HFFc6 (cell line): ENCODE measurements at places on chromosomes 16 and 17. TPM values are rescaled to one million over a fixed set of nuclear protein-coding genes. Genes with fewer than 3 reads are reported as not detected.

The SLC13A2 gene
- not detected in 3 replicates for total RNA-seq

The CMTM2 gene
- not detected in 3 replicates for total RNA-seq

DNA sequence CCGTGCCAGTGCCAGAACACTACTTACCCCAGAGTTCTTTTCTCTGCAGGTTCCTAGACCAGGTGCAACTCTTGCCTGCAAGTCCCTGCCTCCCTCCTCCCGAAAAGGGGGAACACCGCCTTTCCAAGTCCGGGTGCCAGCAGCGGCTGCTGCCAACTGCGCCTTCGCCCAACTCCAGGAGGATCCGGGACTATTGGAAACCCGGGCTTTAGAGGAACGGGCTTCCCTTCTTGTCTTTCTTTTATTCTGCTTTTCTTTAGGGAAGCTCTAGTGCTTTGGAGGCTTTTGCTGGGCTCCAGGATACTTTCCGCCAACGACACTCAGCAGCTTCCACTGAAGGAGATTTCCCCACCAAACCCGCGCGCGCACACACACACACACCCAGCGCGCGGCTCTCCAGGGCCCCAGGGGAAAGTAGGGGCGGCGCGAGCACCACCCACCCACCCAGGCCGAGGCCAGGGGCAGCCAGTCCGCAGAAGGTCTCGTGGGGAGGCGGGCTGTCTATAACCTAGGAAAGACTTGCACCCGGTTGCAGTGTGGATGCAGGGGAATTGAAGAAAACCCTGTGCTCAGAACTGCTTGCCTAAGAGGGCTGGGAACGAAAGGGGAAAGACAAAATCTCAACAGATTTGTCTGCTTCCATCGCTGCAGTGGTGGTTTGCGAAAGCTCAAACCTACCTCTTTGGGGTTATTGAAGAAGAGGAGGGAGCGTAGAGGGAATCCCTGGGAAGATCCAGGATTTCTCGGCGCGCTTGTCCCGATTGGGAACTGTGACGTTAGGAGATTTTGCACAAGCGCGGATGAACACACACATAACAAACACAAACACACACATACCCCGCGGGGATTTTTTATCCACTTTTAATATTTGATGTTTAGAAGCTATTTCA is 977 bp upstream of the CA10 start:
- DNase-seq, result no peak

DNA sequence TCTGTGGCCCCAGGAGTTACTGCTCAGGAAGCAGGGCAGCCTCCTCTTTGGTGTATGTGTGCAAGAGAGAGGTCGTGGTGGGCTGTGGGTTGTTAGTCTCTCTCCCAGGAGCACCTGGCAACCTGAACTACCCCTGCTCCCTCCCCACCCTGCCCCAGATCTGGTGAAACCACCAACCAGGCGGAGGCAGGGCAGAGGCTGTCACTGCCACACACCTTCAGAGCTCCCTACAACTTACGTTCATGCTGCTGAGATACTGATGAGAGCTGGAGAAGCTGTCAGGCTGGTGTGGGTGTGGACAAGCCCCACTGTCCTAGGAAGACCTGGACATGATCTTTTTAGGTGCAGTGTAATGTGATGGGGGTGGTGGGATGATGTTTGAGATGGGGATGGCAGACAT is 24.3 kb downstream of the GOSR2 start:
- no peak for DNase-seq

DNA sequence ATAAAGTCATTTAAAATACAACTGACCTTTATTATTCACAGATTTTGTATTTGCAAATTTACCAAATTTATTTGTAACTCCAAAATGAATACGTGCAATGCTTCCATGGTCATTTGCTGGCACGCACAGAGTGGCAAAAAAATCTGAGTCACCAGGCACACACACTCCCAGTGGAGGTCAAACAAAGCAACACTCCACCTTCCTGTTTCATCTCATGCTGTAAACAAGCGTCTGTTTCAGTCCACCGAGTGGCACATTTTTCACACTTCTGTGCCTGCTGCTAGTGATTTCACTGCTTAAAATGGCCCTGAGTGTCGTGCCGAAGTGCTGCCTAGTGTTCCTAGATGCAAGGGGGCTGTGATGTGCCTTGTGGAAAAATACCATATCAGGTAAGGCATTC is 17.8 kb upstream of the ITGAE start:
- DNase-seq, result no peak

DNA sequence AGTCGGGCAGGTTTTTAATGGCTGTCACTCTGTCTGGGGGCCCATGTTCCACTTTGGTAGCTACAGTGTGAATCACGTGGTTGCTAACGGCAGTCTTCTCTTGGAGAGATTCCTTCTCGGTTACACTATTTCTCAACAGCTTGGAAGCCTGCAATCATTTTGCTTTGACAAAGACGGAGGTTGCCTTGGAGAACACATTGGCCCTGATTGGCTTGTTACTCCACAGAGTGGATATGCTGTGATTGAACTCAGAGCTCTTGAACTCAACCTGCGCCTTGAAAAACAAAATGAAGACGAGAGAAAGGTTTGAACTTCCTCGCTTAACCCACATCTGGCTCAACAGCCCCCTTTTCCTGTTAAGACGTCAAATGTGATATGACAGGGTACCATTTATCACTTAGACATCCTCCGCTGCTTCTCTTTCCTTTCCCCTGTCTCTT is 218.9 kb downstream of the MAF start:
- DNase-seq, result no peak

- no peak for DNase-seq
Observed at GRCh38 chr17:35666967-35667532, 64.4 kb upstream of the RASL10B start.

The VASN gene
- 97.0 to 119 TPM (median 104 TPM) in 3 replicates for total RNA-seq

The POLDIP2 gene
- 115 to 118 TPM (median 117 TPM) in 3 replicates for total RNA-seq

DNA sequence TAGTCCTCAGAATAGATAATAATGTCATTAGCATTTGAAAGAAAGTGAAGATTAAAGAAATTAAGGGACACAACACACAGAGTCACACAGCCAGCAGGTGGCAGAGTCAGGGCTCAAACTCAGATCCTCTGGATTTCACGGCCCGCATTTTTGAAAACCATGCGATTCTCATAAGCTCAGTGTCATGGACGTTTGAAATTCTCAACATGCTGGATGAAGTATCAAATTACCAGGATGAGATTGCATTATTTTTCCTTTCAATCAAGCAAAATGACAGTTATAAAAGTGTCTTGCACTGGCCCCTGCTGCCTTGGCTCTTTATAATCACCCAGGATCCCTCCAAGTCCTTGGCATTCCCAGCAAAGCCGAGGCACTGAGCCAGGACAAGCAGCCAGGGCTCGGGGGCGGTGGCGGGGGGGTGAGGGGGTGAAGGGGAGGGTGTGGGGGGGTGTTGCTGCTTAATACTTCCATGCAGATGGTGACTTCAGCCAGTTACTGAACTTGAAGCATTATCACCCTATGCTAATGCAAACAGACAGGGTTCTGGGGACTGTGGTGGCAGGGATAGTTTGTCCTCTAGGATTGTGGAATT is 6.6 kb upstream of the BMERB1 start:
- peak; percentile 71 for DNase-seq
